Sigmoid colon (tissue), 7 donors: ENCODE measurements at places on chromosomes 5 and 9.

GRCh38 chr5:149403923-149404745, 25.0 kb upstream of the IL17B start:
- peak; percentile 55 for DNase-seq

DNA sequence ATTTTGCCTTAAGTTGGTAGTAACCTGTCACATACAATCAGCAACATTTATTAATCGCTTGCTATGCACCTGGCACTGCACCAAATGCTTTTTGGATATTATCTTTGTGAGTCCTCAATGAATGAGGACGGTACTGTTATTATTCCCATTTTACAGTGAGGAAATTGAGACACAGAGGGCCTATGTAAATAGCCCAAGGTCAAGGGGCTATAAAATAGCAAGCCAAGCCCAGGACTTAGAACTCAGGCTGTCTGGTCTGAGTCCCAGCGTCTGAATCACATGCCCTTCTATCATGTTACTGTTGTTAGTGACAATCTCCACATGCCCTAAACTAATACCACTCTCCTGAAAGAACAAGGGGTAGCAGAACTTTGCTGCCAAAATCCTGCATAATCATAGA, 60.0 kb downstream of the ERAP1 start:
- DNase-seq = no peak

DNA sequence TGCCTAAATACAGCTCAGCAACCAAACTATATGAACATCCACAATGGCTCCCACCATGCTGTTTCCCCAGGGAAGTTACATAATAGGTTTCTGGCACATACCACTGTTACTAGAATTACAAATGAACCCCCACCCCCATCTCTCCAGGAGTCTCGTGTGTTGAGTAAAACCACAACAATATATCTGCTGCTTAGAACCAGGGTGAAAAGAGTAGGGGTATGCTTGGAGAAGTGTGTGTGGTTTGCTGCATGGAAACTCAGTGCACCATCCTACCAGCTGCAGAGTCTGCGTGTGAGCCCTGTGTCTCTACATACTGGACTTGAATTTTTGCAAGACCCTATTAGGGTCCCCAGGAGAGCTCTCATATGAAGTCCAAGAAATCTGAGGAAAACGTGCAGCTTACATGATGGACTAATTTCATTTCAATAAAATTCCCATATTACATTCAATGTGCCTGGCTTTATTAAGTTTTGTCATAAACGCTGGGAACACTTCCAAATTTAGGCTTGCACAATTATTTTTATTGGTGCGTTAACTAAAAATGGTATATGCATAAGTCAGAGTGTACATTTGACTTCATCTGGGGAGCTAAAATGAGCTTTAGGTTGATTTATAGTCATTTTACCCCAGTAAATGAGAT, 104.5 kb upstream of the NFIB start:
- DNase-seq = no peak

DNA sequence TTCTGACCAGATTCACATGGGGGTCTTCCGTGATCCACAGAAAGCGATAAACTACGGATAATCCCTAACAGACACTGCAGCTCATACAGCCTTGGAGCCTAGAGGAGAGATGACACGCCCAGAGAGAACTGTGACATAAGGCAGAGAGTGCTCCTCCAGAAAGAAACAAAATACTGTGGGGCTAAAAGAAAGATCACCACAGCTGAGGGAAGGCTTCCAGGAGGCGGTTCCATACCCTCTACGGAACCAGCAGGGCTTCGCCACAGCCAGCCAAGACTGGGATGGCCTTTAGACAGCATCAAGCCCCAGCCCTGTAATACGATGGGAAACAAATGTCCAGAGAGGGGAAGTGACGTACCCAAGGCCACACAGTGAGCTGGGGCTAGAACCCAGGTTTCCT, 19.3 kb downstream of the GPX3 start:
- no peak for DNase-seq

GRCh38 chr5:32565145-32565544, 20.2 kb upstream of the SUB1 start:
- no peak for DNase-seq

- DNase-seq = peak; percentile 70
Observed at GRCh38 chr5:143066556-143067281, 296.5 kb downstream of the ARHGAP26 start.

- DNase-seq = peak; percentile 56
Observed at GRCh38 chr5:179841621-179842020, 17.0 kb downstream of the MRNIP start.

- DNase-seq = no peak
Observed at GRCh38 chr5:133354323-133355185, 257.8 kb downstream of the FSTL4 start.

- DNase-seq = no peak
Observed at GRCh38 chr5:111968459-111968858, 211.5 kb upstream of the NREP start.

DNA sequence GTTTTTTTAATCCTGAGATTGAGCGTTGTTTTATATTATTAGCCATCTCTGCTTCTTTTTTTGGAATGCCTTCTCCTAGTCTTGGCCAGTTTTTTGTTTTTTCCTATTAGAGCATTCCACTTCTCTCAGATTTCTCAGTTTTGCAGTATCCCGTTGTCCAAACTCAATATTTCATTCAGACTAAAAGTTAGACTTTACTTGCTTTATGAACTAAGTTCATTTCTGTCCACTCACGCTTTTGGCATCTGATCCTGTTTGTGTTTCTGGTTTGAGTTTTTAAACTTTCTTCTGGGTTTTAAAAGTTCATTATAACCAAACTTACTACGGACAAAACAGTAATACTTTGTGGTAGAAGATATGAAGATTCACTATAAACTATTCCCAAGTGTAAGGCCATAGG, 288.3 kb upstream of the MPDZ start:
- no peak for DNase-seq

- no peak for DNase-seq
Observed at GRCh38 chr9:120863833-120864232, 13.2 kb downstream of the PHF19 start.

GRCh38 chr9:94166236-94166975, 82.1 kb downstream of the PTPDC1 start:
- peak; percentile 99 for DNase-seq

- no peak for DNase-seq
Observed at GRCh38 chr5:132635873-132636272, 22.1 kb upstream of the IL13 start.

GRCh38 chr5:91024727-91025126, 358.4 kb downstream of the ARRDC3 start:
- DNase-seq = no peak

GRCh38 chr5:32030222-32030621, 143.9 kb downstream of the GOLPH3 start:
- no peak for DNase-seq

DNA sequence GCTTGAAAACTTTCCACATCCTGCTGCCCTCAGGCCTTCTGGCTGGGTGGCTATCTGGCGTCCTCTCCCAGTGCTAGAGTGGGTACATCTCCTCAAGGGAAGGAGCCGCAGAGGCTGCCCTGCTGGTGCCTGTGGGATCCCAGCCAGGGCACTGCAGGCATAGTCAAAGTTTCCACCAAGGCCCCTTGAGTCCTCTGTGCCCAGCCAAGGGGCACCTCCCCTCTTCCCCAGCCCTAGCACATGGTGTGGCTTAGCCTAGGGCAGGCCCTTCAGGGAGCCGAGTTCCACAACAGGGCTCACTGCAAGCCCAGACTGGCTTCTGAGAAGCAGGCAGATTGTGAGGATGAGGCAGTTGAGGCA, 103.2 kb downstream of the RGS3 start:
- peak; percentile 73 for DNase-seq

DNA sequence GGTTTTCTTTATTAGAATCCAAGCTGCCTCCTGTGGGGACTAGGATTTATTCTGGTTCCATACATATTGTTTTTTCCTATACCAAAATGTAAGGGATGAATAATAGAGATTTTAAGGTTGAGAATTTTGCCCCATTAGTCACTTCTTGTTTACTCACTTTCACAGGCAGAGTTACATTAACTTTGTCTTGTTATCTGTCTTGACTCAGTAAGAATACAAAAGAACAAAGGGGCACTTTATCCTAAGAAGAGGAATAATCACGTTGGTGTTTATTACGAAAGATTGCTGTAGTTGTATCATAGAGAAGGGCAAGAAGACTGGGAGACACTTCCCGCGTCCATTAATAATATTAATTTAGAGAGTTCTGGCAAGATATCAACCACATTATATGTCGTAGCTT, 599.7 kb upstream of the FTMT start:
- DNase-seq = no peak

- DNase-seq = no peak
Observed at GRCh38 chr5:66382152-66382551, 214.0 kb upstream of the MAST4 start.

- DNase-seq = no peak
Observed at GRCh38 chr5:59608745-59609144, 284.8 kb downstream of the PDE4D start.

GRCh38 chr9:98345011-98345410, 89.6 kb upstream of the TBC1D2 start:
- no peak for DNase-seq

- no peak for DNase-seq
Observed at GRCh38 chr9:130433168-130433946, 11.4 kb upstream of the ASS1 start.

GRCh38 chr9:37974506-37975173, 70.7 kb upstream of the SLC25A51 start:
- DNase-seq = no peak

DNA sequence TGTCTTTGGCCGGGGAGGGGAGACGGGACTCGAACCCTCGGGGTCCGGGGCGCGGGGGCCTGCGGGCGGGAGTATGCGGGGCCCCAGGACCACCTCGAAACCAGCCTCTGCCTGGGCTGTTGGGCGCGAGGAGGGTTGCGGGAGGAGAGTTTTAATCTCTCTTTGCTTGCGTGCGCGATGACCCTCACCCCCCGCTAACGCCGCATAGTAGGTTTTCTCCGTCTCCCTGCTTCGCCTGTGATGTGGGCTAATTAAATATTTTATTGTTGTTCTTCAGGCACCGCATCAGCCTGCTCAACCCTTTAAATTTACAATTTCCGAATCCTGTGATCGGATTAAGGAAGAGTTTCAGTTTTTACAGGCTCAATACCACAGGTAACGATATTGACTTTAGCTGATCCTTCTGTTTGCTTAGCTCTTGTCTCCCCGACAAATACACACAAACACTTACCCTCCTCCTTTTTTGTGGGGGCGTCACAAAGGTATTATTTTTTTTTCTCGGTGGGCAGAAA, 1.7 kb downstream of the TLE4 start:
- DNase-seq = no peak

DNA sequence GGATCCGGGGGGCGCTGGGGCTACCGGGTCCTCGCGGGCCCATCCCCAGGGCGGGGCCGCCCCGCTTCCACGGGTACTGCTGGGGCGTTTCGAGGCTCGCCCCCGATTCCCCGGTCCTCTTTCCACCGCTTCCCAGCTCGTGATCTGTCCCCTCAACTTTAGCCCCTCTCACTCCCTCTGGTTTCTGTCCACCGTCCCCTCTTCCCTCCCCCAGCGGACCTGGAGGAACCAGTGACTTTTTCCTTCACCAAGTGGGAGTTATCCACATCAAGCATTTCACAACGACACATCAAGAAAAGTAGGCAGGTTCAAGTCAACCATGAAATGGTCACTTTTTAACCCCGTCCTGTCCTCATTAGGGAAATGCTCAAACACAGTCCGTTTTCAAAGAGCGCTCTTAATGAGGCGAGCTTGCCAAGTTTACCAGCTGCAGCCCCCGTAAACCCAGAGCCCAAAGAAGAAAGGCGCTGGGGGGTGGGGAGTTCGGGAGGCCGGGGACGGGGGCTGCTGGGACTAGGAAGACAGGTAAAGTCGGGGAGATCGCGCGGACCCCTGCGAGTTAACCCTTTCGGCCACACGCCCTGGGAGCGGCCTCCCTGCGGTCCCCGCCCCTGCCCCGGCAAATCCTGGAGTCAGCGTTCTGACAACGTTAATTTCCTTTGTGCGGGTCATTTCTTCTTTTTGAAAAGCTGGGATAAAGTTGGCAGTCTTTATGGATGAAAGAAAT, 2.1 kb upstream of the NFIB start:
- no peak for DNase-seq

- peak; percentile 98 for DNase-seq
Observed at GRCh38 chr5:172772112-172772906, 1.3 kb upstream of the DUSP1 start.

DNA sequence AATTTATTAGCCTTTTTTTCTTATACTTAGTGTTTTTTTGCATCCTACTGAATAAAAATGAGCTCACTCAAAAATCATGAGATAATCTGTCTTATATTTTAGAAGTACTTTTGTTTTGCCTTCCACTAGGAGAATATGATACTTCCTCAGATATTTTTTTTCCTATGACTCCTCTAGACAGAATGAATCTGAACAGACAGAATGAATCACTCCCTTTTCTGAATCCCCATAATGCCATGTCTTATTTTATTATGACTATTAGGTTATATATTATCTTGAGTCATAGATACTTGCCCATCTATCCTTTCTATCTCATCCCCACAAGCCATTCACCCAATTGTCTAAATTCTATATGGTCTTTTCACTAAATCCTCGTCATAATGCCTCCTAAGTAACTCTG, 134.6 kb downstream of the BRINP1 start:
- DNase-seq = no peak

- DNase-seq = no peak
Observed at GRCh38 chr5:7663808-7664207, 187.1 kb downstream of the CFAP90 start.

- DNase-seq = no peak
Observed at GRCh38 chr5:35143841-35144240, 86.4 kb downstream of the PRLR start.

GRCh38 chr9:134323741-134324358, 2.4 kb upstream of the RXRA start:
- peak; percentile 90 for DNase-seq

GRCh38 chr5:31982621-31983020, 191.5 kb downstream of the GOLPH3 start:
- DNase-seq = no peak

- DNase-seq = no peak
Observed at GRCh38 chr9:123281659-123282350, 13.4 kb upstream of the STRBP start.

DNA sequence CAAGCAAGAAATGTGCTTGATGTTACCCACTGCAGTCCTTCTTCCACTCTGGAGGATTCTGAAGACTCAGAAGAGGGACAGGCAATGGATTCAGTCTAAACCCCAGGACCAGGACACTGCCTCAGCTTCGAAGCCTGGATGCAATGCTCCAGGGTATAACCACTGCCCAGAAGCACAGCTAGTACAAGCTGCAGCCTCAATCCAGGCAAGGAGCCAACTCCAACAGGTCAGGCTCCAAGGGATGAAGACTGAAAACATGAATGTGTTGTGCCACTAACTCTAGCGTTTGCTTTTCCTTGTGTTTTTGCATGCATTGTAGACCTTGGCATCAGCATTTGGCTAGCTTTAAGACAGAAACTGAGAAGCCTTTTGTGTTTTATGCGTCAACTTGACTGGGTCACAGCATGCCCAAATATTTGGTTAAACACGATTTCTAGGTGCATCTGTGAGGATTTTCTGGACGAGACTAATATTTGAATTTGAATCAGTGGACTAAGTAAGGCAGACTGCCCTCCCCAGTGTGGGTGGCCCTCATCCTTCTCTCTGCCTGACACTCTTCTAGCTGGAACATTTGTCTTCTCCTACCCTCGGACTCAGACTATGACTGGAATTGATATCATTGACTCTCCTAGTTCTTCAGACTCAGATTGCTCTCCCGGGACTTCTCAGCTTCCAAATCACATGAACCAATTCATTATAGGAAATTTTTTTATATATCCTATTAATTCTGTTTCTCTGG, 20.5 kb upstream of the GPX3 start:
- DNase-seq = peak; percentile 85
